Activated CD4-positive, alpha-beta T cell treated with anti-CD3 and anti-CD28 coated beads for 48 hours (primary cell): ENCODE measurements at places on chromosomes 5 and 9.

DNA sequence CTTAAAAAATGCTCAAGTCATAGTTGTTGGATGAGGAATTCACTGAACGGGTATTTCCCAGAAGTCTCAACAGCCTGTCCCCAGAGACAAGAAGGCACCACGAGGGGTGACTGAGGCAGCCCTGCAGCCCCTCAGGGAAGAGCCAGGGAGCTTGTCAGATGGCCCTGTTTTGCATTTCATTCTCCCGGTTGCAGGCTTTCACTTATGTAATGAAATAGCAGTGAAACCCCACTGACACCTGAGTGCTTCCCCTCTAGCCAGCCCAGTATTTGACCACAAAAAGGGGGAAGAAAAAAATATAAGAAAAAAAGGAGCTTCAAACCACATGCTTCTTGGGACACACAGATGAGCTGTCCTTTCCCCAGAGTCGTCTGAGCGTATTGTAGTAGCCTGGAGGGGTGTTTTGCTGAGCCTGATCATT, 75.3 kb upstream of the IL12B start:
- no peak for DNase-seq

DNA sequence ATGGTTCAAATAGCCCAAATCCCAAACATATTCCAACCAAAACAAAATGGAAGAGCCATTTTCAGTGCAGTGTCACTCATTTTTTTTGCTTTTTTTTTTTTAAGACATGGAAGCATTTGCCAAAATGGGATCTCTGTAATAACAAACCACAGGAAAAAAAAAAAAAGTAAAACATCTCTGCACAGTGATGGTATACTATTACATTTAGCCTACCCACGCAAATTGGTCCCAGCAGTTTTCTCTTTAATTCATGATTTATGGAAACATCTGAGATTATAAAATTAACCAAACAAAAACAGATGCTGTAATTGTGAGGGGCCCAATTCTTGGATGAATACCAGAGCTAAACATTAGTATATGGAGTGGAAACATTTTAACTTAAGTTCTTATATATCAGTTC, 566.6 kb downstream of the ZNF608 start:
- DNase-seq = no peak

- DNase-seq = no peak
These were observed 12.2 kb downstream of the IRF1 start for GRCh38 chr5:132478366-132478871.

GRCh38 chr5:592158-592557, 20.0 kb upstream of the CEP72 start:
- DNase-seq = no peak

DNA sequence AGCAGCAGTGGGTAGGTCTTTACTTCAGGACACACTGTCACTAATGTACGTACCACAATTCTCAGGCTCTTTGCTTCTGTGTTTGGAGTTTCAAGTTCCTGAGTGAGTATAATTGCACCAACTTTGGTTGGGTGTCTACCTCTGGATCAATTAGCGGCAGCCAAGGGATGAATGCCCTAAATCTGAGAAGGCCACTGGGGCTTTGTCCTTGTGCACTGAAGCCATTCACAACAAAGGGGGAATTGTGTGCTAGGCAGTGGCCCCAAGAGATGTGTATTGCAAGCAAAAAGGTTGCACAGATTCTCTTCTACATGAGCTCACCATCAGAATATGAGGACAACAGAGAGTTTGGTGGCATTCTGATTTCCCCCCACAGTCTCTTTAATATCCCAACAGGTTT, 3.9 kb upstream of the PHF24 start:
- DNase-seq = no peak

- DNase-seq = no peak
These were observed 21.3 kb upstream of the NCS1 start for GRCh38 chr9:130150779-130151382.

DNA sequence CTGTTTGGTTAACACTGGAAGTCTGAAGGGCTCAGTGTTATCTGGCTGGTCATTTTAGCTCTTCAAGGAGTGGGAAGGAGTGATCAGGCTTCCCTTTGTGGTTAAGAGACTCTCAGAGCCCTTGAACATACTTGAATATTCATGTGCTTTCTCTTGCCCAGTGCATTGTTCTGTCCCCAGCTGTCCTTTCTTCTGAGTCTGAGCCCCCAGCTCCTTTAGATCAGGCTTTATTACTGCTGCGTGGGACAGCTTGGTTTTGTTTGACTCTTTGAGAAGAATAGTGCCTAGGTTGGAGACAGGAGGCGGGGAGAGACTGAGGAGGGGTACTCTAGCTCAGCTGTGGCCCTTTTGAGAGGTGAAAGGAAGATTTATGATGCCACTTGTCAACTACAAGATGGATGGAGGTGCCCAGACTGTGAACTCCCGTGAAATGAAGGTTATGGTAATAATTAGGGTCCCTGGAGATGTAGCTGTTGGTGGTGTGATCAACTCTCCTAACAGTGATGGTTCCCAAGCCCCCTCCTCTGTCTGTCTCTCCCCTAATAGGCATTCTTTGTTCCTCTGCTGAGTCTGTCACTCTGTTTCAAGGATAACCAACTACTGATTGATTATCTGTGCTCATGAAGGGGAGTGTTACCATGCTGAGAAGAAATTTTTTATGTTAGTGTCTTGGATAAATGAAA, 83.1 kb upstream of the GLRA1 start:
- no peak for DNase-seq

- DNase-seq = no peak
These were observed 487.3 kb downstream of the CCDC171 start for GRCh38 chr9:16039988-16040761.

- DNase-seq = no peak
These were observed 526.2 kb upstream of the ST8SIA4 start for GRCh38 chr5:101429241-101429640.

DNA sequence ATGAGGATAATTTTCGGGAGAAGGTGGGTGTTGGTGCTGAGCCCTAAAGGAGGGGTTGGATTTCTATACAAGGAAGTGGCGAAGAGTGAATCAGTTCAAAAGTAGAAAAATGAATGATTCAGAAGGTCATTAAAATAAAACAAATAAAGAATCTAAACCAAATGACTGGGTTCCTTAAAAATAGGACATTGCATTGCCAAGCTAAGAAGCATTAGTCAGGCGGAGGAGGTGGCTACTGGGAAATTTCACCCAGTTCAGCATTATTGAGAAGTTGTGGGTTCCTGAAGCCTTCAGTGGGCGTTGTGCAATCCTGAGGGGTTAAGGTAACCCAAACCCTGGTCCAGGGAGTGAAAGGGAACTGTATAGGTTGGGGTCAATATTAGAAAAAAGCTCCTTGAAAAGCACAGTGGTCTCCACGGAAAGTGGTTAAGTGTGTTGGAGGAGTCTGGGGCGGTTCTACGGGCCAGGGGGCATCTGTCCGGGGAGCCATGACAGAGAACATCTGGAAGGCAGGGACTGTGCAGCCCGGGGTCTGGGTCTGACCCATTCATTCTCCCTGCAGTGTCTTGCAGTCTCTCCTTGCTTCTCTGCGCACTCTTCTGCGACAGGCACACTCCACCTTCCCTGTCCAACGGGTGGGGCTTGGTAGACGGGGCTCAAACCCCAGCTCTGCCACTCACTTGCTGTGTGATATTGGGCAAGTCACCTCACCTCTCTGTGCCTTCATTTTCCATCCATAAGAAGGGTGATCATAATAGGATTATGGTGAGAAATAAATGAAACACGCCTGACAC, 27.6 kb upstream of the DUSP1 start:
- no peak for DNase-seq

GRCh38 chr5:74766418-74766848, 484 bp downstream of the GFM2 start:
- DNase-seq = peak; percentile 7

GRCh38 chr5:119218830-119219782, 136.7 kb upstream of the TNFAIP8 start:
- no peak for DNase-seq

GRCh38 chr5:20229303-20230005, 241.5 kb upstream of the CDH18 start:
- DNase-seq = no peak

DNA sequence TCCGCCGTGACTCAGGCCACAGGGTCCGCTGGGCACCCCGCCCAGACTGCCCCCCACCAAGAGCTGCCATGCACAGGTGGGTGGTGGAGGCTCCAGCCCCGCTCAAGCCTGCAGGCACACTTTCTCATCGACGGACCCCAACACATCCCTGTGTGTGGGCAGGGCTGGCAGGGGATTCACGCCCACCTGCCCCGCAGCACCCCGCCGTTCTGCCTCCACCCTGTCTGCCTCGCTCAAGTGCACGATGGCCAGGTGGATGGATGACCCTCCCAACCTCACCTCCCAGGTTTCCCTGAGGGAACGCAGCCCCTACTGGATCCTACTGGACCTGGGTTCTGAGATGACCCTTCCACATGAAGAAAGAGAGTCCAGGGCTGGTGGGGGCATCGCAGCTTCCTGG, 26.1 kb upstream of the FCN1 start:
- DNase-seq = no peak

- DNase-seq = no peak
These were observed 113.2 kb downstream of the UNC13B start for GRCh38 chr9:35274993-35275392.

- no peak for DNase-seq
These were observed 86.6 kb downstream of the KCNN2 start for GRCh38 chr5:114448481-114448880.

DNA sequence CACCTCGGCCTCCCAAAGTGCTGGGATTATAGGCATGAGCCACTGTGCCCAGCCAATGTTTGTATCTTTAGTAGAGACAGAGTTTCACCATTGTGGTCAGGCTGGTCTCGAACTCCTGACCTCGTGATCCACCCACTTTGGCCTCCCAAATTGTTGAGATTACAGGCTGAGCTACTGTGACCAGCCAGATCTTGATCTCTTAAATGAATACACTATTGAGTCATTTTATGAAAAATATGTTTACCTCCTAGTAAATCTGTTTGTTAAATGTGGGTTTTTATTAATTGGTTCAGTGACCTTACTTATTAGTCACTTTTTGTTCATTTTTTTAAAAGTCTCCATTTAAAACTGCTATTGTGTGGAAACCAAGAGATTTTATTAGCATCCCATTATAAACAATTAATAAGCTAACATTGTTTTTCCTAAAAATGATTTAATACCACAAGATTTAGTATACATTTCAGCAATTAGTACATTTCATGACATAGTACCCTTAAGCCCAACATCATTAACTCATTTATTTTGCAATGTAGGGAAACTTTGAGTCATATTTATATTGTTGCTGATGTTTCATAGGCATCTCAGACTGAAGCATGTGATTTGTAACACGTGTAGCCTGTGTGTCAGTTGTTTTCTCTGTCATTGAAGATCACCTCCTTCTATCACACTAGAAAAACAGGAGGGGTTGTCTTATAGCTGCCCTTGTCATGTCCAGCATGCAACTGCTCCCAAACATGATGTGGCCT, 261.2 kb downstream of the TAF11L14 start:
- DNase-seq = no peak

- no peak for DNase-seq
These were observed 151.9 kb downstream of the SPATA31D1 start for GRCh38 chr9:82140471-82140870.

DNA sequence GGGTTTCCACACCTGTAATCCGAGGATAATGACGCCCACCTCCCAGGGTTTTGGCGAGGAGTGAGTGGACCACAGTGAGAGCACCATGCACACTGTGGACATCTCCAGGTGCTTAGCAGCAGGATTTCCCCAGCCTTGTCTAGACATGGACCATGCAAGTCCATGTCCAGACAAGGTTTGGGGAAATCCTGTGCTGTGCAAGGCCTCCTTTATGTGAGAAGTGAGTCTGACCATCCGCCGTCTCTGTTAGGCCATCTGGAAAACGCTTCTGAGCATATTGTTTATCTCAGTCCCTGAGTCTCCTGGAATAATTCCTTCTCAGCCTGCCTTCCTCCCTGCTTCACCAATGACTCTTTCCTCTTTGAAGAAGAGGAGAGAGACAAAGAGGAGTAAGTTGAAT, 26.2 kb upstream of the TNFAIP8 start:
- no peak for DNase-seq

DNA sequence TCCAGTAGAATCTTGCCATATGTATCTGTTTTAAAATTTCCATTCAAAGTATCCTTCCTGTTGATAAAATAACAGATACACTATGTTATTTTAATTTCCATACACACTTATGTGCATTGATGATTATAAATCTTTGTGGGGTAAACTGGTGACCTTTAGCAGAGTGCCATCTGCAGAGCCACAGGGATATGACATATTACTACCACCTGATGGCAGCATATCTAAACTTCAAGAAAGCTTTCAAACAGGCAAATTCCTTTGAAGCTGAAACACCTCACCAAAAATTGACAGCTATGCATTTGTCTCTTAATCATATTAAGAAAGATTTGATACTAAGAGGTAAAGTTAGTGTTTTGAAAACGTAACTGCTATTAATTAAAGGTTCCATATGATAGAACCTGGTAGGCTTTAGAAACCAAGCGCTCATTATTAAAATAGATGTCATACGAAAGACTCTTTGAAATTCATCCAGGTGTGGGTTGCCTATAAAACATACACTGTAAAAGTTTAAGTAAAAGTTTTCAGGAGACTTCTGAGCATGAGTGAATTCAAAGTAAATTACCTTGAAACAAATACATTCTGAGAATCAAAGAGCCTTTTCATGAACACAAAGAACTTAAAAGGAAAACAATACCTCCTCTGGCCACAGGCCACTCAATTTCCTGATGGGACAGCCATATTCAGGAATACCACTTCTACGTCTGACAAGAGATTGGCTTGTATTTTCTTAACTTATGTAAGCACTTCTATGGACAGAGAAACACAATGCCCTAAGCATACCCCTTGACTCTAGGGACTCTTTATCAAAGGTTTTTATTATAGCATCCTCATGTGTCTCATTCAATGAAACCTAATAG, 93.3 kb downstream of the KIAA0825 start:
- DNase-seq = peak; percentile 3

DNA sequence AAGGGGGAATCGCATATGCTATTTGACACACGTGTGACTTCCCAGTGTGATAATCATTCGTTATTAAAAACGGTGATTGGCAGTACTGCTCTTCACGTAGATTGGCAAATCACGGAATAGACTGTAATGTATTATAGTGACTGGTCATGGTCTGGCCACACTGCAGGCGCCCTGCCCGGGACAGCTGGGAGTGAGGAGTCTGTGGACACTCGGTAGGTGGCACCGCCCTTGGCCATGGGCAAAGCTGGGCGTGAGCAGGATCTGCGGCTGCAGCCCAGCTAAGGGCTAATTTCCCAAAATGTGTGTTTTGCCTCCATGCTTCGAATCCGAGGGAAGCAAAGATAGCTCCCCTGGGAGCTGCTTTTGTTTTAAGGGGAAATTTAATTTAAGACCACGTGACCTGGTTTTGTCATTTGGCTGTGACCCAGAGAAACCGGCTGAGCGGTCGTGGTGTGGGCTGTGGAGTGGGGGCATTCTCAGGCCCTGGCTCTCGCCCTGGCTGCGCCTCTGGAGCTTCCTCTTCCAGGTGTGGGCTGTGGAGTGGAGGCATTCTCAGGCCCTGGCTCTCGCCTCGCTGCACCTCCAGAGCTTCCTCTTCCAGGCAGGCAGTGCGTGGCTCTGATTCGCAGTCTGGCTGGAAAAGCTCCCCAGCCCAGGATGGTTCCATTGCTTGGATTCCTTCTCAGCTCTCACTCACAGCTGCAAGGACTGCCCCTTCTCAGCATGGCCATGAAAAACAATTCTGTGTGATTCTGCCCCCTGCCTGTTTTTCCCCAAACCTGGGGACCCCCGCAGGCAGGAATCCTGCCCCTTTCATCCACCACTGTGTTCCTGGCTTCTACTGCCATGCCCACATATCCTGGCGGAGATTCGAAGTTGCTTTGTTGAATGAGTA, 131.1 kb downstream of the OLFM1 start:
- DNase-seq = no peak
